NCI-H1694 (cell line): ENCODE measurements at places on chromosomes 16 and 17.

DNA sequence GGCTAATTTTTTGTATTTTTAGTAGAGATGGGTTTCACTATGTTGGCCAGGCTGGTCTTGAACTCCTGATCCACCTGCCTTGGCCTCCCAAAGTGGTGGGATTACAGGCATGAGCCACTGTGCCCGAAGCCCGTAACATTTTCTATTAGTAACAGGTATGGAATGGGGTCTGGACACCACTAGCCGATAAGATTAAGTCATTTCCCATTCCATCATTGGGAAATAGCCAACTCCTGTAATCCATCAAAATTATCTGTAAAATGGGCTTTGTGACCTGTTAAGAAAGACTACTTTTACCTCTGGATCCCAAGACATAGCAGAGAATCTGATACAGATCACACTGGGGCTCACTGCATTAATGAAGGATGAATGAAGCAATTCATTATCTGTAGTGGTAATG is 3.9 kb upstream of the LUC7L3 start:
- DNase-seq = no peak

GRCh38 chr16:89279666-89280481 is 62.4 kb downstream of the ZNF778 start:
- no peak for DNase-seq

GRCh38 chr17:42329025-42329976 is 41.0 kb downstream of the STAT5A start:
- no peak for DNase-seq

- peak; percentile 78 for DNase-seq
Observed at GRCh38 chr17:2025622-2026309, 632 bp upstream of the RTN4RL1 start.
